Activated naive CD8-positive, alpha-beta T cell treated with anti-CD3 and anti-CD28 coated beads for 36 hours (primary cell): ENCODE measurements at places on chromosomes 4 and X. TPM values are rescaled to one million over a fixed set of nuclear protein-coding genes. Genes with fewer than 3 reads are reported as not detected.

GRCh38 chrX:51608766-51609165 lies 9.9 kb downstream of the CENPVL3 start:
- H3K27me3 ChIP-seq, result peaks cover 11% of the 10 kb centered on the region
- H3K4me1 ChIP-seq, result peaks cover 6% of the 10 kb centered on the region
- no peak overlapping the region for H3K4me3 ChIP-seq
- H3K36me3 ChIP-seq, result no peaks in the 10 kb centered on the region
- H3K27ac ChIP-seq, result no peak overlapping the region

GRCh38 chrX:17567187-17567586 lies 170.1 kb upstream of the SCML1 start:
- peak overlapping the region; percentile 72 for H3K27ac ChIP-seq
- DNase-seq, result no peak
- H3K27me3 ChIP-seq, result peaks cover 6% of the 10 kb centered on the region
- H3K36me3 ChIP-seq, result peaks cover 36% of the 10 kb centered on the region
- peaks cover 45% of the 10 kb centered on the region for H3K4me1 ChIP-seq
- no peak overlapping the region for H3K4me3 ChIP-seq

DNA sequence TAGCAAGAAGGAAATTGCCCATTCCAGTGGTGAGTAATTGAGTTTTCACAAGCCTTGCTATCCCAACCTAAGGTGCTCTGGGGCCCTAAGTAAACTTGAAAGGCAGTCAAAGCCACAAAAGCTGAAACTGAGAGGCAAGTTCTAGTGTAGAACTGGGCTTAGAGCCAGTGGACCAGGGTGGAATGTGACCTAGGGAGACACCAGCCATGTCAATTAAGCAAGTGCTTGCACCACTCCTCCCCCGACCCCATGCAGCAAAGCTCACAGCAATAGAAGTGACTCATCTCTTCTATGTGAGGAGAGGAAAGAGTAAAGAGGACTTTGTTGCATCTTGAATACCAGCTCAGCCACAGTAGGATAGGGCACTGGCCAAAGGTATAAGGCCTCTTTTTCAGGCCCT lies 486.1 kb upstream of the POU3F4 start:
- H3K4me1 ChIP-seq, result no peaks in the 10 kb centered on the region
- no peak overlapping the region for H3K27ac ChIP-seq
- no peaks in the 10 kb centered on the region for H3K27me3 ChIP-seq
- no peaks in the 10 kb centered on the region for H3K36me3 ChIP-seq
- no peak overlapping the region for H3K4me3 ChIP-seq

- H3K27ac ChIP-seq, result no peak overlapping the region
- peaks cover 2% of the 10 kb centered on the region for H3K36me3 ChIP-seq
- DNase-seq, result no peak
- H3K27me3 ChIP-seq, result no peaks in the 10 kb centered on the region
- peaks cover 11% of the 10 kb centered on the region for H3K4me1 ChIP-seq
These were observed 262.1 kb upstream of the CXXC4 start for GRCh38 chr4:104756837-104757236.

DNA sequence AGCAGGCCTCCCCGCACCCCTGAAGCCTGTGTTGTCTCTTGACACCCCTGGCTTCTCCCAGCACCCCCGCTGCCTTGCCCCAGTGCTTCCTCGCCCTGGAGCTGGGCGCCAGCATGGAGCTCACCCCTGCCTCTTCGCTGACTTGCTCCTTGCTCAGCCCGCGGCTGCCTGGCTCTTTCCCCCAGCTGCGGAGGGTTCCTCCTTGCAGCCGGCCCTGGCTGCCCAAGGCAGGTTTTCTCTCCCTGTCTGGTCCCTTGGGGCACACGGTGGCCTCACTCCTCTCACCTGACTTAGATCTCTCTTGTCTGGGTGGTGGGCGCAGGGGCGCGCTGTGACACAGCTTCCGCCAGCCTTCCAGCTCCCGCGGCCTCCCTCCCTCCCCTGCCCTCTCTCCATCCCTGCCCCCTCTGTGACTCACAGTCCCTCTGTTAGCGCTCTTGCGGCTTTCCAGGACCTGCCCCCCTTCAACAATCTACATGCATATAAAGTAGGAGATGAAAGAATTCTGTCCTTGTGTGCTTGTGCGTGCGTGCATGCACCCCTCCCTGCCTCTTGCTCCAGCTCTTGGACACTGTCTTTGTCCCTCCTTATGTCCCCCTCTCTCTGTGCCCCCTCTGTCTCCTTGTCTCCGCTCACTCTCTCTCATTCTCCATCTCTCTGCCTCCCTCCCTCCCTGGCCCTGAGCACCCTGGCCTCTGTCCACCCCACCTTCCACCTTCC lies 2.2 kb downstream of the PLXNB3 start:
- H3K27ac ChIP-seq, result peak overlapping the region; percentile 16
- peak overlapping the region; percentile 49 for H3K4me3 ChIP-seq
- no peaks in the 10 kb centered on the region for H3K27me3 ChIP-seq
- H3K36me3 ChIP-seq, result no peaks in the 10 kb centered on the region
- DNase-seq, result peak; percentile 60

- H3K4me1 ChIP-seq, result no peaks in the 10 kb centered on the region
- no peak overlapping the region for H3K27ac ChIP-seq
- no peak for DNase-seq
- H3K27me3 ChIP-seq, result peaks cover 4% of the 10 kb centered on the region
- H3K4me3 ChIP-seq, result no peak overlapping the region
- no peaks in the 10 kb centered on the region for H3K36me3 ChIP-seq
These were observed 87.4 kb downstream of the FAM9B start for GRCh38 chrX:8946563-8946962.

- peaks cover 2% of the 10 kb centered on the region for H3K4me1 ChIP-seq
- H3K27me3 ChIP-seq, result peaks cover 17% of the 10 kb centered on the region
- no peak for DNase-seq
- no peak overlapping the region for H3K4me3 ChIP-seq
- H3K27ac ChIP-seq, result no peak overlapping the region
These were observed 161.9 kb downstream of the PALLD start for GRCh38 chr4:168658751-168659150.

DNA sequence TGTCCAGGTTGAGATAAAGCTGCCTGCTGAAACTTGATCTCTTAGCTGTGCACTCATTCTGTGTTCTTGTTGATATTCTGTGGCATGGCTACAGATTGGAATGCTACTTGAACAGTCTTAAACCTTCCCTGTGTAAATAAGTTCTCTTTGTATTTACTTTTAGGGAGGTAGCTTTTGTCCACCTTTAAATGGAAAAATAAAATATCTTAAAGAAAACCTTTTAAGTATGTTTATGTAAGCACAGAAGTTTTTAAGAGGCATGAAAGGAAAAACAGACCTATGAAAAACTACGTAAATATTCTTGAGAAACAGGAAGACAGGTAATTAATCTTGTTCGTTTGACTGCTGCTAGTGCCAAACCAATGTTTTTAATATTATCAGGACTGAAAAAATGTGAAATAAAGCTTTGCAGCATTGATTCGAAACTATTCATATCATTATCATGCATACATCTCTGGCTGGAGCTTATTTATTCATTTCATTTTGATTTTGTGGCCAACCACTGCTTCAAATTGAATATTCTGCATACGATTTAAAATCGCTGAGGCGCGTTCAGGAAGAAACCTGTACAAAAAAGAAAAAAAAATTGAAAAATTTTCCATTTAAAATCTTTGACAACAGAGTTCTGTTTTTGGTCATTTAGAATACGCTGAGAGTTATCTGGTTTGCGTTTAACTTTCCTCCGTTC lies 17.8 kb downstream of the HSD17B13 start:
- DNase-seq, result no peak
- H3K4me1 ChIP-seq, result peaks cover 2% of the 10 kb centered on the region
- no peak overlapping the region for H3K4me3 ChIP-seq
- H3K27ac ChIP-seq, result no peak overlapping the region
- no peaks in the 10 kb centered on the region for H3K27me3 ChIP-seq

GRCh38 chr4:88752754-88753153 lies 55.1 kb upstream of the NAP1L5 start:
- no peak overlapping the region for H3K27ac ChIP-seq
- no peaks in the 10 kb centered on the region for H3K4me1 ChIP-seq
- DNase-seq, result no peak
- peaks cover 2% of the 10 kb centered on the region for H3K36me3 ChIP-seq
- H3K27me3 ChIP-seq, result peaks cover 11% of the 10 kb centered on the region

DNA sequence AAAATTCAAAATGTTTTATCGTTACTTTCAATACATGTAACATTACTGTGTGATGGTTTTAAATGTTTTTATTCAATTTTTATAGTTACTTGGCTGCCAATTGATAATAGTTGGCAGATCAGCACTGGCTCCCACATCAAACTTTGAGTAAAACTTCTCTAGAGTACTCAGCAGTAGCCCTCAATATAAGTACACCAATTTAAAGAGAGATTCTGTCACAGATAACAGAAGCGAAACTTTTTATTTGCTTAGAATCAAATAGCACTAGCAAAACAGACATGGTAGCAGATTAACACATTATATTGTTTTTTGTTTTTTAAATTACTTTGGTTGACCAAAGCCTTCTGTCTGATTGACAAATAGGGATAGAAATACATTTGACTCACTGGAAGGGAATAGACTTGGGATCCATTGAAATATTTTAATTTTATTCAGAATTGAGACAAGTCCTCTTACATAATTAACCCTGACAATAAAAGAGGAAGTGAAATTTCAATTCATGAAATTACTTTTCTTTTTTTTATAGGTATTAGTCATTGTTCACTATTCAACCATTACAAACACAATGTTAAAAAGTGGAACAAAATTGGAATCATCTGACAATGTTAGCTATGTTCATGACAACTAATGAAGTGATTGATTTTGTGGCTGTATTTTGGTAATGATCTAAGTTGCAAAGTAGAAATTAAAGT lies 554.9 kb downstream of the KLHL4 start:
- H3K27ac ChIP-seq, result no peak overlapping the region
- H3K4me3 ChIP-seq, result no peak overlapping the region
- DNase-seq, result no peak
- H3K4me1 ChIP-seq, result no peaks in the 10 kb centered on the region
- no peaks in the 10 kb centered on the region for H3K27me3 ChIP-seq

TCEAL6 gene
- total RNA-seq, result not detected

ARSD gene
- total RNA-seq, result 1.5 TPM
